ENCODE measurements at places on chromosomes 12 and 14.

DNA sequence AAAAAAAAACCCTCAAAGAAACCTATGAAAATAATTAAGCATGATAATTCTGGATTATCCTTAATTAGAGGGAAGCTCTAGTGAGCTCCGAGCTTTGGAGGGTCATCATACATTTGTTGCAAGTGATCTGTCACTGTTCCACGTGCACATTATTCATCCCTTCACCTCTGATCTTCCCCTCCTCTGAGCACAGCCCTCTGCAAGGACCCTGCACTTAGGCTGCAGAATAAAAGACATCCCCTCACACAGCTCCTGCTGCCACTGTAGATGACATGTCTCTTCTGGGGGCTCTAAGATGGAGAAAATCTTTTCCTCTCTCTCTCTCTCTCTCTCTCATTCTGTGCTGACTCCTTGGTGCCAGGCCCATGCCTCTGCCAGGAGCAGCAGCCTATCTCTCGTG lies 300.4 kb downstream of the EGLN3 start:
- no peak for DNase-seq

GRCh38 chr12:77606348-77606747 lies 224.3 kb upstream of the NAV3 start:
- DNase-seq, result no peak

GRCh38 chr12:1429980-1430379 lies 164.4 kb downstream of the FBXL14 start:
- DNase-seq, result peak; percentile 65

DNA sequence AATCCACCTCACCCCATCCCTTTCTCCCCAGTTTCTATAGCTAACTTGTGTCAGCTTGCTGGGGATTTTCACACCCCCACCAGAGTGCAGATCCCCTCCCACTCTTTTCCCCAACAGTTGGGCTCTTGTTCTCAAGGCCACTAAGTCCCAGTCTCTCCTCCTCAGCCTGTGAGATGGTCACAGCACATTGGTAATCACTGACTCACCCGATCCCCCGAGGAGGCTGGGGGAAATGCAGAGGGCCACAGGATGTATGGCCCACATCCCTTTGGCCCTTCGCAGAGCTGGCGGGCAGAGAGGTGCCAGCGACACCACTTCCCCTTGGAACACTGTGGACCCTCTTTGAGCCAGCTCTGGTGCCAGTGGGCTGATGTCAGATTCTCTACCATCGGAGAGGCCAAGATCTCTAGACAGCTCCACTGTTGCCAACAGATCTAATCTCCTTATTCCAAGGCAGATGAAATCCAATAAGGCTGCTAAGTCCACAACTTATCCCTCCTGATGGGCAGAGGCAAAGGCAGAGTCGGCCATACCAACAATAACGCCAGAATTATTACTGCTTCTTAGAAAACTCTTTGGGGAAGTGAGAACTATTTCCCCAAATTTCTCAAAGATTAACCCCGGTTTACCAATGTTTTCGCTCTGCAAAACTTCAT lies 1.6 kb downstream of the FMNL3 start:
- DNase-seq, result peak; percentile 64

DNA sequence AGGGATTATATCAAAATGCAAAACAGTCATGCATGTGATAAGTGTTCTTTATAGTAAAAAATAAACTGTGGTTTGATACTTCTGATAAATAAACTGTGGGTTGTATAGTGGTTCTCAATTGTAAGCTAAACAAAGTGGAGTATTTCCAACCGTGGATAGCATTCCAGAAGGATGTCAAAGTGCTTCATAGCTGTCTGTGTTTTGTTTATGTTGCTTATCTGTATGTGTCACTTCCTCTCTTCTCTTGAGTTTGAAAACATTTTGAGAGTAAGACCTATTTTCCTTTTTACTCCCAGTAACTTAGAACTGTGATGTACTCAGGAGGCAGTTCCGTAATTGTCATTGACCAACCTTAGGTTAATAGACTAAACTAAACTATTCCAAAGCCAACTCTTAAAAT lies 415.8 kb downstream of the TMTC2 start:
- peak; percentile 71 for DNase-seq

DNA sequence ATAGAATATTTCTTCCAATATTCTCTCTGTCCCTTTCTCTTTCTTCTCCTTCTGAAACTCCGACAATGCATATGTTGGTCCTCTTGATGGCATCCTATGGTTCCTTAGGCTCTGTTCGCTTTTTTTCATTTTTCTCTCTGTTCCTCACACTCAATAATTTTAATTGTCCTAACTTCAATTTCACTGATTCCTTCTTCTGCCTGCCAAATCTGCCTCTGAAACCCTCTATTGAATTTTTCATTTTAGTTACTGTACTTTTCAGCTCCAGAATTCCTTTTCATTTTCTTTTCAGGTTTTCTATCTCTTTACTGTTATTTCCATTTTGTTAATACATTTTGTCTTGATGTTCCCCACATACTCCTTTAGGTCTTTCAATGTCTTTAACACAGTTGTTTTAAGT lies 67.0 kb upstream of the TTC7B start:
- DNase-seq, result no peak

DNA sequence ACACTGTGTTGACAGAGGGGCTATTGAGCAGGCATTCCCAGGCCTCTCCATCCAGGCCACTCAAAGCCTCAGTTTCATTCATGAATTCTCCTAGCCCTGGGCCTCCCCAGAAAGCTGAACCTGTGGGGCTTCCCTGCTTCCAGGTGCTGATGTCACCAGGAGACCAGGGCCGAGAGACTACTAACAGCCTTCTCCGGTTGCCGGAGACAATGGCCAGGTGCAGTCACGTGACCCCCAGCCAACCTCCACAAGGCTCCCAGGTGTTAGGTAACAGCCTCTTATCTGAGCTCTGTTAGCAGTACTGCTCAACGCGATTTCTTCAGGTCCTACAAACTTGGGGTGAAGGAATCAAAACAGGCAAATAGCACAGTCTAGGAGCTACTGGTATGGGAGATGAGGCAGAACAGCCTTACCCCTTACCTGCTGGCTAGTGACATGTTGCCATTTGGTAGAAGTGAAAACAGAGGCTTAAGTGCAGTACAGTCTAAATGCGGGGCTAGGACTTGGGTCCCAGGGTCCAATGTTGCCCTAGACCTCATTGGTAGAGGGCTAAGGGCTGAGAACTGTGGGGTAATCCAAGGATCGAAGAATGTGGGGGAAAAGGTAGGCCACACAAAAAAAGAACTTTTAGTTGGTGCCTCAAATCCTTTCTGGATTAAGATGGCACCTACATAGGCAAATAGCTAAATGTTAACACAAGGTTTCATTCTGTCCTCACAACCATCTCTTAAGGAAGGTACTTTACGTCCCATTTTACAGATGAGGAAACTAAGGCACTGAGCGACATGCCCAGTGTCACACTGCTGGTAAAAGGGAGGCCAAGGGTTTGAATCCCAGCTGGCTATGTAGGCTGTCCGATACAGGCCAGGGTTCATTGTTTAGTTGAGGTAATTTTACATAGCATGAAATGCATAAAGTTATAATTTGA lies 3.8 kb downstream of the CCDC88C start:
- no peak for DNase-seq

DNA sequence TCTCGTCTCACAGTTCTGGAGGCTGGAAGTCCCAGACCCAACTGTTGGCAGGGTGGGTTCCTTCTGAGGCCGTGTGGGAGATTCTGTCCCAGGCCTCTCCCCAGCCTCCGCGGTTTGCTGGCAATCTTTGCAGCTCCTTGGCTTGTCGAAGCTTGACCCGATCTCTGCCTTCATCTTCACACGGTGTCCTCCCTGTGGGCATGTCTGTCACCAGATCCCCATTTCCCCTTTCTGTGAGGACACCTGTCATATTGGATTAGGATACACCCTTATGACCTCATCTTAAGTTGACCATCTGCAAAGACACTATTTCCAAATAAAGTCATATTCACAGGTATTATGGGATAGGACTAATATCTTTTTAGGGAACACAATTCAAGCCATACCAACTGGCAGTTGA lies 22.6 kb upstream of the LRP1-AS start:
- no peak for DNase-seq

- DNase-seq, result peak; percentile 32
Measured at GRCh38 chr12:118979763-118980406, 1.5 kb upstream of the SRRM4 start.

GRCh38 chr12:75446857-75447256 lies 33.7 kb upstream of the GLIPR1 start:
- DNase-seq, result peak; percentile 63

DNA sequence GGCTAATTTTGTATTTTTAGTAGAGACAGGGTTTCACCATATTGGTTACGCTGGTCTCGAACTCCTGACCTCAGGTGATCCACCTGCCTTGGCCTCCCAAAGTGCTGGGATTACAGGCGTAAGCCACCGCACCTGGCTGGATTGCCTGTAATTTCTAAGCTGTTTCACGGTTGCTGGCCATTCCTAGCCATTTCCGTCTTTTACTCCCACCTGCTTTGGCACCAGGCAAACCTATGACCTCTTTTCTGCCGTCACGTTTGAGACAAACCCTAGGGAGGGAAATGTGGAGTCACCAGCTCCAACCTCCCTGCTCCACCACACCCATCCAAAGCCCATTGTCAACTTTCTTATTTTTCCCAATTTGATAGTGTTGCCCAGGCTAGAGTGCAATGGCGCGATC lies 1.2 kb downstream of the GPR132 start:
- no peak for DNase-seq

DNA sequence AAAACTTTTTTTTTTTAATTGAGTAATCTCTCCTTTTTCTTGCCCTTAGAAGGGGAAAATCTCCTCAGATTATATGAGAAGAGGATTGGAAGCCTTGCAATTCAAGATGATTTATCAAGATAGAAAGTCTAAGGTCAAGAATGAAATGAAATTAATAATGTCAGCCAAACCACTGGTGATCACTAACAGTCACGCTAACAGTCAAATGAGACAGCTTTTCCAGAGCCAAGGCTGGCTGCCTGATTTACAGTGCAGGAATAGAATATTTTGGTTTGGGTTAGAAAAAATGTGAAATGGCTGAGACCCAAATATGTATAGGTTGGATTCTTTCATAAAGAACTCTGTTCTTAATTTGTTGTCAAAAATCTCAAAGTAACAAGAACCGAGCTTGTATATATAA lies 204.3 kb downstream of the PPM1H start:
- peak; percentile 73 for DNase-seq

DNA sequence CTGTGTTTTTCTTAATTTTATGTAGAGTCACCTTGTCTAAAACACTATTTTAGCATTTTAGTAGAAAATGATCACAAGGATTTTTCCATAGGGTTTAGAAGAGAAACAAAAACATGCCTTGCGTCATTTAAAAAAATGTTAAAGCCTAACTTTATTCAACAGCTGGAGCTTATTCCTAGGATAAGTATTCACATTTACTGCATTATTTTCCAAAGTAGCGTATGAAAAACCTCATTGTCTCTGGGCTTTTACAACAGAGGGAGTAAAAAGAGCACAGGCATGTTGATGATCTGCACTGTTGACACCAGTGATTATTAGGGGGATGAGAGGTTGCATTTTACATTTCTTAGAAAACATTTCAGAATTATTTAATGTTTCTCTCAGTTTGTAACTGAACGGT lies 66.1 kb downstream of the FRMD6 start:
- DNase-seq, result no peak

DNA sequence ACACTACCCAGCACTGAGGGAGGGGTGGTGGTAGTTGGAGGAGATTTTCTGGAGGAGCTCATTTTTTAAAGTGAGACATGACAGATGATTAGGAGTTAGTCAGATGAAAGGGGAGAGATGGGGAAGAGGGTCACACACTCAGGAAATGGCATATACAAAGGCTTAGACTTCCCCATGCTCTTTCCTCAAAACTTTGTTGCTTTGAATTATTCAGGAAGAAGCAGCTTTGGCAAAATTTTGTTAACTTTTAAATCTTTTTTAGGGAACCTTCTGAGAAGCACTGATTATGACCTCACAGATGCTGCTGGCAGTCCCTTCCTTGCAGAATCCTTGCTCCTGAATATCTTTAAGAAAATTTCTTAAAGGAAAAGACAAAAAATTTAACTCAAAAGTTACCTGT lies 19.8 kb downstream of the ALDH6A1 start:
- no peak for DNase-seq

GRCh38 chr14:57487771-57488170 lies 5.9 kb downstream of the CCDC198 start:
- DNase-seq, result peak; percentile 11

GRCh38 chr12:39451977-39452376 lies 9.1 kb upstream of the KIF21A start:
- DNase-seq, result no peak

GRCh38 chr12:127728285-127728684 lies 538.7 kb upstream of the TMEM132C start:
- DNase-seq, result no peak

GRCh38 chr12:63841011-63841410 lies 3.5 kb upstream of the SRGAP1 start:
- DNase-seq, result no peak

- DNase-seq, result no peak
Measured at GRCh38 chr14:55294603-55295002, 23.4 kb downstream of the FBXO34 start.

DNA sequence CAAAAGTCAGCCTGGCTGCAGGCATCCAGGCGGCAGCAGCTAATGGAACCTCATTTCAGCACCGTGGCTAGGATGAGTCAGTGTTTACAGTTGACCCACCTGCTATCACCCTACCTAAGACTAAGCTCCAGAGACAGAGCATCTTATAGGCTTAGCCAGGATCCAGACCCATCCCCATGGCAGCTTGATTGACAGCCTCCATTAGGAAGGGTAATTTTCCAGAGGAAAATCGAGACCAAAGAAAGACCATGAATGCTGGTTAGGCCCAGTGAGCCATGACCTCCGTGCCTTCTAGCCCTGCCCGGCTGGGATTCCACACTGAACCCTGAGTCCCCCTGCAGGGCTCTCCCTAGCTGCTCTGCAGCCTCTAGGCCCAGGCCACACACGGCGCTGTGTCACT lies 38.7 kb downstream of the TUNAR start:
- DNase-seq, result no peak

- DNase-seq, result peak; percentile 14
Measured at GRCh38 chr12:55072083-55072482, 52.3 kb downstream of the NEUROD4 start.

DNA sequence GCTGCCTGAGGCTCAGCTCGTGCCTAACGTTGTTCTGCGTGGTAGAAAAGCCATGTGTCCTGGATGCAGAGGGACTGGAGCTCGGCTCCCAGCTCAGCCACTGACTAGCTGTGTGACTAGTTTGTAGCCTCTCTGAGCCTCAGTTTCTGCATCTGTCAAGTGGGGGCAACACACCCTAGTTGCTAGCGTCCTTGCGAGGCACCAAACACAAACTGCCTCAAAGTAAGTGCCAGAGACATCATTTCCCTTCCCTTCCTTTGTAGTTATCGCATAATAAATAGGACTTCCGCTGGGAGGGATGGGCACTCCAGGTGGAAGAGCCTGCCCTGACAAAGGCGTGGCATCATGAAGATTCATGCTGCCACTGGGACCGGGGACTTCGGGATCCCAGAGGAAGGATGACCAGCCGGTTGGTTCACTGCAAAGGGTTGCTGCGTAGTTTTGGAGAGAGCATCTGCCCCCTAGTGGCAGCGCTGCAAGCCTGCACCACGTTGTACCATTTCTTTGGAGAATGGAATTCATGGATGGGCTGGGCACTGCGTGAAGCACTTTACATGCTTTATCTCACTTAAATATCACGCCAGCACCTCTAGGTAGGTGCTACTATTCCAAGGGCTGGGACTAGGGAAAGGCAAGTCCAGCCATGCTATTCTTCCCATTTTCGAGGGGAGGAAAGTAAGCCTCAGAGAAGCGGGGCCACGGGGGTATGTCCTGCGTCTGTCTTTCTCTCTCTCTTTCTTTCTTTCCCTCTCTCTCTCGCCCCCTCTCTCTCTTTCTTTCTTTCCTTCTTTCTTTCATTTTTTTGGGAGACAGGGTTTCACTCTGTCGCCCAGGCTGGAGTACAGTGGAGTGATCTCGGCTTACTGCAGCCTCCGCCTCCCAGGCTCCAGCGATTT lies 4.6 kb downstream of the CCDC197 start:
- DNase-seq, result peak; percentile 75
